ENCODE measurements at places on chromosomes 1 and 21. TPM values are rescaled to one million over a fixed set of nuclear protein-coding genes. Genes with fewer than 3 reads are reported as not detected.

AMIGO1 gene
- 2.5 TPM for total RNA-seq

SPATA17 gene
- 0.50 TPM for total RNA-seq

TSTD1 gene
- 3.4 TPM for total RNA-seq

DNALI1 gene
- 2.7 TPM for total RNA-seq

CLCA1 gene
- under 0.01 TPM for total RNA-seq

CTXND2 gene
- not detected for total RNA-seq
